ENCODE measurements at places on chromosomes 7 and 10.

GRCh38 chr7:44322631-44323363, 2.6 kb downstream of the CAMK2B start:
- DNase-seq = no peak

DNA sequence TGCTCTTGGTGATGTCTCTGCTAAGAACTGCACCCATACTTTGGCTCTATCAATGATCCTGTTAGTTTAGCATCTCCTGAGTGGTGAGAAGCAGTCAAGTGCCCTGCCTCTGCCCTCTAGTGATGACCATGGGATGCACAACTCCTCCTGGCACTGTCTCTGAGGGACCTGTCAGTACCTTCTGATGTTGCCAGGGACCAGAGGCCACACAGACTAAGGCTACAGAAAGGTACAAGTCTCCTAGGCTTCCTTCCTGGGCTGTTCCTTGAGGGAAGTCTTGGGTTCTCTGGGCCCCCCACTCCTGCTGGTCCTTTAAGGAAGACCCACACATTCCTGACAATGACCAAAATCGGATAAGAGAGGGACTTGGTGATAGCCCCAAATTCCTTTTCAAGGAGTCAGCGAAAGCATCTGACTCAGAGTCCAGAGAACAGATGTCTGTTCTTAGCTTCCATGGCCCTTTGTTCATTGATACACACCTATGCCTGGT, 15.3 kb downstream of the NKX2-3 start:
- DNase-seq = no peak

GRCh38 chr10:80373502-80373901, 16.9 kb downstream of the DYDC2 start:
- no peak for DNase-seq

GRCh38 chr7:132653366-132653930, 77.2 kb upstream of the PLXNA4 start:
- no peak for DNase-seq

DNA sequence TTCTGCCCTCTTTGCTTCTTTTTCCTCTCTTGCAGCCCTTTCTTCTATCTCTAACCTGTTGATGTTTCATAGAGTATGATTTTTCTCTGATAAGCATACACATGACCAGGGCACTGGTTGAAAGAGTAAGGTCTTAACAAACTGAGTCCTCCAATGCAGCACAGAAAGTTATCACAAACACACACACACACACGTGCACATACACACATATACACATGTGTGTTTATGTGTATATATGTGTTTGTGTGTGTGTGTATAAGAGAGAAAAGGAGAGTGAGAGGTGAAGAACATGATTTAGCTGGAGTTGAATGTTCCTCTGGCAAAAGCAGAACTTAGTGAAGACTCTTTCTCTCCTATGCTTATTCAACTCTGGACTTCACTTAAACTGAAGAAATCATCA, 130.0 kb downstream of the KLF6 start:
- DNase-seq = no peak

- DNase-seq = no peak
Observed at GRCh38 chr10:65408401-65408800, 1517.4 kb upstream of the LRRTM3 start.

GRCh38 chr7:107668296-107668695, 7.7 kb downstream of the SLC26A4 start:
- DNase-seq = no peak

- DNase-seq = no peak
Observed at GRCh38 chr10:115720121-115720520, 552.9 kb downstream of the GFRA1 start.

DNA sequence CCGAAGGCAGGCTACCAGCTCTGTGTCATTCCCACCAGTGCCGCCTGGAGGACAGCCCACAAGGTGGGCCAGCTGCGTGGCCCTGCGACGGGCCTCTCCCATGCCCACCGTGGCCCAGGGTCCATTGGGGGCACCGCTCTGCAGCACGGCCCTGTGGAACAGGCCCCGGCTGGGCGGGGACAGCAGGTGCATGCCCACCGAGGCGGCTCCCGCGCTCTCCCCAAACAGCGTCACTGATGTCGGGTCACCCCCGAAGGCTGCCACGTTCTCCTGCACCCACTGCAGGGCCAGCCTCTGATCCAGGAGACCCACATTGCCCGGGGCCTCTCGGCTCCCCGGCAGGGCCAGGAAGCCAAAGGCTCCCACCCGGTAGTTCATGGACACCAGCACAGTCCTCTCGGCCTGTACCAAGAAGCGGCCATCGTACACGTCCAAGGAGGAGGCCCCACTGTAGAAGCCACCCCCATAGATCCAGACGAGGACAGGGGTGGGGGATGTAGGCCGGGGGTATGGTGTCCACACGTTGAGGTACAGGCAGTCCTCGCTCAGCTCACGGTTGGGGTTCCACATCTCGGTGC, 2.3 kb downstream of the ACHE start:
- no peak for DNase-seq

DNA sequence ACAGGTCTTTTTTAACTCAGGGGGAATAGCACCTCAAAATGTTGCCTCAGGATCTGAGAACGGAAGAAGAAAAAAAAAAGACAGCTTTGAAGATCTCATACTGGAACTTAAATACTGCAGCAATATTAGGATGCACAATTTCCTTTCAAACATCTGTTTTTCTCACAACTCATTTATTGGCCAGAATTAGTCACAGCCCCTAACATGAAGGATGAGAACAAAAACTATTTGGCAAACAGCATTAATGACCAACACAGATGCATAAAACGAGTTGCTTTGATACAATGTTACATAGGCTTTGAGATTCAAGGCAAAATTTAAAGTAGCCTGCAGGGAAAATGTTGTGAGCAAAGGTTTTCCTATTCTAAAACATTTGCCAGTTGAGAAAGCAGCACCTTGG, 36.5 kb downstream of the JMJD1C start:
- no peak for DNase-seq

Data from T-helper 2 cell treated with Interferon-gamma antibody and Interleukin-4, amounts not matched to agents 5 μg/mL and 100 μg/mL, for 36 hours (primary cell).